SJCRH30 (cell line): ENCODE measurements at places on chromosomes 7 and 10. TPM values are rescaled to one million over a fixed set of nuclear protein-coding genes. Genes with fewer than 3 reads are reported as not detected.

Gene SFTPA2
- not detected in 2 replicates for total RNA-seq

Gene NRCAM
- total RNA-seq = 28.5 and 30.8 TPM in 2 replicates

Gene CCDC172
- total RNA-seq = not detected in 2 replicates

Gene AKR1C4
- not detected in 2 replicates for total RNA-seq

Gene CYP2W1
- not detected in 2 replicates for total RNA-seq

Gene MSMB
- total RNA-seq = not detected in 2 replicates

Gene ALDH18A1
- total RNA-seq = 85.1 and 85.2 TPM in 2 replicates

Gene MINDY3
- 18.4 and 22.0 TPM in 2 replicates for total RNA-seq

Gene THSD7A
- total RNA-seq = 0.10 and 0.28 TPM in 2 replicates

Gene FBXL13
- 0.75 and 0.76 TPM in 2 replicates for total RNA-seq

Gene XRCC2
- total RNA-seq = 37.3 and 45.0 TPM in 2 replicates

Gene OR13A1
- total RNA-seq = not detected in 2 replicates

Gene DCLRE1A
- 16.7 and 19.7 TPM in 2 replicates for total RNA-seq

Gene VSTM2A
- not detected in 2 replicates for total RNA-seq

Gene CASP2
- 36.6 and 39.1 TPM in 2 replicates for total RNA-seq

Gene SCART1
- 0.13 and 0.34 TPM in 2 replicates for total RNA-seq

Gene C10orf143
- total RNA-seq = 0.18 and 0.46 TPM in 2 replicates
